ENCODE measurements at places on chromosomes 16 and 17. TPM values are rescaled to one million over a fixed set of nuclear protein-coding genes. Genes with fewer than 3 reads are reported as not detected.

The RPH3AL gene
- 3.4 TPM for total RNA-seq

The SLFN14 gene
- not detected for total RNA-seq

The ATMIN gene
- total RNA-seq: 49.0 TPM

The CEP131 gene
- 15.4 TPM for total RNA-seq

Measured in uterine smooth muscle cell (primary cell).